ENCODE measurements at places on chromosomes 1 and 21.

DNA sequence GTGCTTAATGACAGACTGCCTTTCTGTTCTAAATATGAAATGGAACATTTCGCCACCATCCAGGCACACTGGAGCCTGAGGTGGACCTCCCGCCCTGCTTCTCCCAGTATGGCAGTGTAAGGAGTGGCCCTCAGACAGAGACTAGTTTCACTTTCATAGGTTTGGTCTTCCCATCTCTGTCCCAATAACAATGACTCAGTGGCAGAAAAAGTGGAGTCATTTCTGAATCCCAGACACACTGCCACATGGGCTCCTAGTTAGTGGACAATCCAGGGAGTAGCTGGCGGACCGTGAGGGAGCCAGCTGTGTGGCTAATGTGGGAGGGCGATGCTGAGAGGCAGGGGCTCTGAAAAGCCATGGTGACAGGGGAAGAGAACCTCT lies 95.6 kb upstream of the TSPAN2 start:
- DNase-seq, result peak; percentile 71

DNA sequence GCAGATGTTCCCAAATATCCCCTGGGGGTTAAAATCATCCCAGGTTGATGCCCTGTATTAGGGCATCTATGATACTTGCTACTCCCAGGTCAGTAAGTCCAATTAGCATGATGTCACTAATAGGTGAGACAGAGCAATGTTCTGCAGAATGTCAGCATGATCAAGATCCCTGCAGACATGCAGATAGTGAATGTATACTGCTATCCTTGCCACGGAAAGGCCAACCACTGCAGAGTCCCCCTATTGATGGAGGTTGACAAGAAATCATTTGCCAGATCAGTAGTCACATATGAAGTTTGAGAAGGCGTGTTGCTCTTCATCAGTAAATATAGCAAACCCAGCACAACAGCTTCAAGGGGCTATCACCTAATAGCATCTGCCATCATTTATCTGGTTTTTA lies 97.4 kb downstream of the SETD4 start:
- DNase-seq, result no peak

GRCh38 chr1:9481048-9481447 lies 58.2 kb upstream of the SLC25A33 start:
- DNase-seq, result no peak

GRCh38 chr1:32967888-32968568 lies 3.4 kb upstream of the RNF19B start:
- peak; percentile 68 for DNase-seq

GRCh38 chr1:246506674-246507481 lies at the start of gene SMYD3:
Gene SMYD3, minus strand, starts transcription at chr1:246507279.
- DNase-seq, result peak; percentile 47

DNA sequence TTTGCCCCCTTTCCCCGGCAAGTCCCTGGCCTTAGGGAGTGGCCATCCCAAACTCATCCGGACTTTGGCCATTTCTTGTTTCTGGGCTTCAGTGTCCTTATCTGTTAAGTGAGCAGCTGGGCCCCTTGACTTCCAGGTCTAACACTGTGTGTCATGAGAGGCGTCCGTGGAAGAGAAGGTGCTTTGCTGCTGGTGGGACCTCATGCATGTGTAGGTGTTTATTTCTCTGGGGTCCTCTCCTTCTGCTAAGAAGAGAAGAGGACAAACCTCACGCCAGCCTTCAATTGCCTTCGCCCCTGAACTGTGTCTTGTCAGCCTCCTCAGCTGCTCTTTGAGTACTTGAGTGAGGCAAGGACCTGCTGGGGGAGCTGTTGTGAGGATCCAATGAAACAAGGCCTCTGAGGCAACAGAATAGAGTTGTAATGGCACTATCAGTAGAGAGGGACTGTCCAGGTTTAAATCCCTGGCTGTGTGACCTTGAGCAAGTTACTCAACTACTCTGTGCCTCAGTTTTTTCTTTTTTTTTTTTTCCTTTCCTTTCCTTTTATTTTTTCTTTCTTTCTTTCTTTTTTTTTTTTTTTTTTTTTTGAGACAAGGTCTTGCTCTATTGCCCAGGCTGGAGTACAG lies 72.5 kb downstream of the RUNX3 start:
- no peak for DNase-seq

GRCh38 chr1:17847111-17847510 lies 92.0 kb downstream of the ACTL8 start:
- DNase-seq, result no peak

DNA sequence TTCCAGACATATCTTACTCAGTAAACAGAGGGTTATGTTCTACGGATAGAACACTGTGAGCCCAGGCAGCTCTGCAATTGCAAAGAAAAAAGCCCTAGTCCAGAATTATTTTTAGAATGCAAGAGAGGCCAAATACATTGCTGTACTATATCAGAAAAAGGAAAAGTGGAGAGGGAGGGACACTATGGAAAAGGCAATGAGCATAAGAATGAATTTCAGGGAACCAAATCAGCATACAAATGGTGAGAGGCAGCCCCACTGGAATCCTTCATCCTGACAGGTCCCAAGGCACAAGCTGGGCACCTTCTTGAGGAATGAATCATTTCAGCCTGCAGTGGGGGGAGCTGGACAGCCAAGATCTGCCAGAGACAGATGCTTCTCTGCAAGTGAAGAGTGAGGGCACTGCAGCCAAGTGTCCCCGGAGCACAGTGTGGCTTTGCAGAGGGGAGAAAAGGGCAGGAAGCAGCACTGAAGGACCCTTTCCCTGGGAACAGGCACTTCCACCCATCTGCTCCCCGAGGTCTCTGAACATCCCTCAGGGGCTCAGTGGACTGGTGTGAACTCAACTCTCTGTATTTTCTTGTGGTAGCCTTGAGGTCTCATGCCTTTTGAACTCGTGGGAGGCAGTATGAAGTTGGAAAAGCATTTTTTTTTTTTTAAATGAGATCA lies 115.6 kb downstream of the XCL2 start:
- peak; percentile 61 for DNase-seq

DNA sequence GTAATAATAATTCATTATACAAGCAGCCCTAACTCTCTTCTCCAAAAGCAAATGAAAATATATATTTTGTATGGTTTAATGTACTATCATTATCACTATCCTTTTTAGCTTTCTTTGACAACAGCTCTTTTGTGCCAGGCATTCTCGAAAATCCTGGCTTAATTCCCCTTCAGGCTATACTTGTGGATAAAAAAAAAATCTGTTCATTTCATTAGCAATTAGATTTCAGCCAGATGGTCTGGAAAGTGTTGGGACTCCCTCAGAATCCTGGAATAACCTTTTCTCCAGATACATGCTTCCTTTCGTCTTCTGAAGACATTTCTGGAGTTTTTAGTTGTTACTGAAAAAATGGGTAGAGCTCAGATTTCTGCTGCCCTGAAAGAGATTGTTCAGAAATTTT lies 83.4 kb upstream of the PLPPR4 start:
- no peak for DNase-seq

DNA sequence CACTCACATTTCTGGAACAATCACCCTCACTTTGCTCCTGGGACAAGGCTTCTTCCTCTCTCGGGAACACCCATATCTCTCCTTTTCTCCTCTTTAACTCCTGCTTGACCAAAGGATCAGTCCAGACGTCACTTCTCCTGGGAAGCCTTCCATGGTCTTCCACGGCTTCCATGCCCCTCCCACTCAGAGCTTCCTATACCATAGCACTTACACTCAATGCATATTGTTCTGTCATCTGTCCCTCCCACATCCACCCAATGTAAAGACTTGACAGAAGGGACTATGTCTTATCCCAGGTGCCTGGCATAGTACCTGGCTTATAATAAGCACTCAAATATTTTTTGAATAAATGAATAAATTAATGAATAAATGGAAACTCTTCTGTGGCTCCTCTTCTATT lies 28.2 kb downstream of the CD34 start:
- no peak for DNase-seq

DNA sequence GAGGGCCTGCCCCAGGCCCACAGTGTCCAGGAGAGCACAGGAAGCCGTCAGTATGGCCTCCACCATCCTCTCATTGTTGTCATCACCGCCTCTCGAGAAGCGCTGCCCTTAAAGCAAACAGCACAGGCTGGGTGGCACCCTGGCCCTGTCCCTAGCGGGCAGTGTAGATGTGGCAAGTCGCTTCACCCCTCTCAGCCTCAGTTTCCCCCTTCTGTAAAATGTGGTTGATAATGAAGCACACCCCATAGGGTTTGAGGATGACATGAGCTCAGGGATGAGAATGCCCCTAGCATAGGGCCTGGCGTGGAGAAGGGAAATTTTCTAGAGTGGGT lies 13.4 kb downstream of the PLA2G2F start:
- DNase-seq, result no peak

DNA sequence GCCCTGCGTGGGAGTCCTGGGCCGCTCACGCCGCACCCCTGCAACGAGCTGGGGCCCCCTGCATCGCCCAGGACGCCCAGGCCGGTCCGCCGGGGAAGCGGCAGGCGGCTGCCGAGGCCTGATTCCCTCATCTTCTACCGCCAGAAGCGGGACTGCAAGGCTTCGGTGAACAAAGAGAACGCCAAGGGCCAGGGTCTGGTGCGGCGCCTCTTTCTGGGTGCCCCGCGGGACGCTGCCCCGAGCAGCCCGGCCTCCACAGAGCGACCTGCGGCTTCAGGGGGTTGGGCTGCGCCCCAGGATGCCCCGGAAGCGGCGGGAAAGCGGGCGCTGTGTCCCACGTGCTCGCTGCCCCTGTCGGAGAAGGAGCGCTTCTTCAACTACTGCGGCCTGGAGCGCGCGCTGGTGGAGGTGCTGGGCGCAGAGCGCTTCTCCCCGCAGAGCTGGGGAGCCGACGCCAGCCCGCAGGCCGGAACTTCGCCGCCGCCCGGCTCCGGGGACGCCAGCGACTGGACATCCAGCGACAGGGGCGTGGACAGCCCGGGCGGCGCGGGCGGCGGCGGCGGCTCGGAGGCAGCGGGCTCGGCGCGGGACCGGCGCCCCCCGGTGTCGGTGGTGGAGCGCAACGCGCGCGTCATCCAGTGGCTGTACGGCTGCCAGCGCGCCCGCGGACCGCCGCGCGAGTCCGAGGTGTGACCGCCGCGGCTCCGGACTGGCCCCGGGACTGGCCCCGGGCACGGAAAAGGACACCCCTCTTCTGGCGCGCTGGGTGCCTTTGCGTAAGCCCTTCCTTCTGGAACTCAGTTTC lies 2.7 kb downstream of the FAM110D start:
- DNase-seq, result peak; percentile 40

DNA sequence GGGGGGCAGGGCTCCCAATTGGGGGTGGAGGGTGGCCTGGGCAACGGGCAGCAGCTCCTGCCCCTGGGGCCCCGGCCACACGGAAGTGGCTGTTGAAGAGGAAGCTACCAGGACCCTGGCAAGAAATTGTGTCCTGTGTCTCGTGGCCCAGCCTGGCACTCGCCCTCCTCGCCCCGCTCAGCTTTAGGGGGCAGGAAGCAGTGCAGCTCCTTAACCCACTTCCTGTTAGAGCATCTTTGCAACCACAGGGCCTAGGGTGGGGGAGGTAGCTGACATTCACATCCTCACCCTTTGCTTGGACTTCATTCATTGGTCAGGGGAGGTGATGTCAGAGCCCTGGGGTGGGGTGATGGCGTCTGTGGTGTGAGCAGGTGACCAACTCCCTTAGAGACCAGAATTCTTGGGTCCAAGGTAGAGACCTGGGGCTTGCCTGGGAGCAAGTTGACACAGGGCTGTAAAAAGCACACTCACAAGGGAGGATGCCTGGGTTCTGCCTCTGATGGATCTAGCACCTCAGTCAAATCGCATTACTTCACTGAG lies at the start of gene ARHGAP30:
TSS of gene ARHGAP30 (minus strand) at position 161 of the 540 bp plus-strand sequence. CDS start 267 bp downstream, outside the sequence.
- DNase-seq, result no peak

- DNase-seq, result peak; percentile 32
These were observed 692 bp downstream of the TARDBP start for GRCh38 chr1:11013160-11013531.

GRCh38 chr1:234920136-234920842 lies 208.3 kb downstream of the TOMM20 start:
- no peak for DNase-seq

GRCh38 chr1:150535511-150536287 lies 13.5 kb upstream of the ADAMTSL4 start:
- peak; percentile 89 for DNase-seq

DNA sequence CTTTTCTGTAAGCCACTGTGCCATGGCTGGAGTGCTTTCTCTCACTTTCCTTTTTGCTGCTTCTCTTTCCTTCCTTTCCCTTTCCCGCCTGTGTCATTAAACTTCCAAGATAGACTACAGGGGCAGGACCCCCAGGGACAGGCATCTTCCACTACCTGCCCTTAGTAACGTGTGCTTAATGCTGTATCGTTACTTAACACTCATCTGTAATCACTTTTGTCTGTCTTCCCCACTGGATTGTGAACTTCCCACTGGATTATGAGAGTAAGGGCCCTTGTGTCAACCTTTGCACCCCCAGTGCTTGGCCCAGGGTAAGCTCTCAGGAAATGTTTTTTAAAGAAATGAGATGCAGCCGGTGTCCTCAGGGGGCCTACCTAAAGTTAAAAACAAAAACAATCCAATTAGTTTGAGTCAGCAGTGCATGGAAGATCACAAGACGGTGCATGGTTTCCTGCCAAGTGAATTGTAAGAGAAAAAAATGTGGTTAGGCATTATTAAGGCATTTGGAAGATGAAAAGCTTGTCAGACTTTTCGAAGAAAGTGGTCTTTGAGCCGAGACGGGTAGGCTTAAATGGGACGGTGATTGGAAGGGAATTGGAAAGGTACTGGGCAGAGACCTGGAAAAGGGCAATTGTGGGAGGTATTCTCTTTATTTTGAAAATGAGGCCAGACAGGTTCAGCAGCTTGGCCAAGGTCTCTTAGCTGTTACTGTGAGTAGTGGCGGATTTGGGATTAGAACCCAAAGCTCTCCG lies 958 bp downstream of the LYPLAL1 start:
- DNase-seq, result peak; percentile 94

DNA sequence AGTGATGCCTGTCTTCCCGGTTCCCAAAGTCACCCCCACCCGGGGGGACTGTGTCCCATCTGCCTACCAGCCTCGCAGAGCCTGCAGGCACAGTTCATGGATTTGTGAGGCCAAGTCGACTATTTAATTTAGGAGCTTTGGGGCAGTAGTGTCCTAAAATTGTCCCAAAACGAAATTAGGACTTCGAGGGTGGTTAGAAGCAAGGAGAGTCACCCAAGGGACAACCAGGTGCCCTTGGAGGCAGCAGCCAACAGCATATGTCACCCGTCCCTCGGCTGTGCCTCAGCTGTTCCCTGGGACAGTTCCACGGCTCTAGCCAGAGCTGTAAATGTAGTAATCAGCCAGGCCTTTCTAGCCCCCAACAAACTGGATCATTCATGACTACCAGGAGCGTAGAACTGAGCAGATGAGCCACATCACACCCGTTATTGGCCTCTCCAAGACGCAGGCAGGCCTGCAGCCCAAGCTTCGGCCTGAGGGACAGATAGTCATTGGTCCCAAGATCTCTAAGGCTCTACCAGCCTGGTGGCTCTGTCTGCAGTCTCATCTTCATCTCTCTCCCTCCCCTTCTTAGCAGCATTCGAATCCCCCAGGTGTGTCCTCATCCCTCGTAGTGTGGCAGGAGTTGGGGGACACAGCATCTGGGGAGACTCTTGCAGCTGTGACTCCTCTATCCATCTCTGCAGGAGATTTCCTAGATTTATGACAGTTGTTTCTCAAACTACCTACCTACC lies 2.9 kb downstream of the PAX7 start:
- DNase-seq, result no peak

- DNase-seq, result no peak
These were observed 120.2 kb downstream of the MRPL39 start for GRCh38 chr21:25487046-25487594.
